Activated CD4-positive, alpha-beta T cell treated with anti-CD3 and anti-CD28 coated beads, Interleukin-2, Interleukin-4, amounts not matched to agents 100 ng/mL and 50 ng/mL, durations not matched to agents 16 hours and 8 hours (primary cell): ENCODE measurements at places on chromosomes 5 and 9.

DNA sequence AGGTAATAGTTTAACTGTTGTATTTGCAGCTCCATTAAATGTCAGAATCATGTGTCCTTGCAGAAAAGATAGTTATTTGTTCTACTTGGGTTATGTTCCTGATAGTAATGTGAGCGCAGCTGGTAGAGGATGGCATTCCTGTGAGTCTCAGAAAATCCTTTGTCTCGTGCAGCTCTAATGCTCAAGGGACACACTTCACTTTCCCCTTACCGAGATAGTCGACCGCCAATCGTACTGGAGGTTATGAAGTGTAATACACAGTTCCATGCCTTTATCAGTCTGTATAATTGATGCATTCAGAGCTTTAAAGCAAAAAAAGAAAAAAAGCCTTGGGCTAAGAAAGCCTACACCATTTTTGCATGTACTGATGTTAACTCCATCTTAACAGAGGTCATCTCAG is 60.2 kb upstream of the SRP19 start:
- DNase-seq = no peak

DNA sequence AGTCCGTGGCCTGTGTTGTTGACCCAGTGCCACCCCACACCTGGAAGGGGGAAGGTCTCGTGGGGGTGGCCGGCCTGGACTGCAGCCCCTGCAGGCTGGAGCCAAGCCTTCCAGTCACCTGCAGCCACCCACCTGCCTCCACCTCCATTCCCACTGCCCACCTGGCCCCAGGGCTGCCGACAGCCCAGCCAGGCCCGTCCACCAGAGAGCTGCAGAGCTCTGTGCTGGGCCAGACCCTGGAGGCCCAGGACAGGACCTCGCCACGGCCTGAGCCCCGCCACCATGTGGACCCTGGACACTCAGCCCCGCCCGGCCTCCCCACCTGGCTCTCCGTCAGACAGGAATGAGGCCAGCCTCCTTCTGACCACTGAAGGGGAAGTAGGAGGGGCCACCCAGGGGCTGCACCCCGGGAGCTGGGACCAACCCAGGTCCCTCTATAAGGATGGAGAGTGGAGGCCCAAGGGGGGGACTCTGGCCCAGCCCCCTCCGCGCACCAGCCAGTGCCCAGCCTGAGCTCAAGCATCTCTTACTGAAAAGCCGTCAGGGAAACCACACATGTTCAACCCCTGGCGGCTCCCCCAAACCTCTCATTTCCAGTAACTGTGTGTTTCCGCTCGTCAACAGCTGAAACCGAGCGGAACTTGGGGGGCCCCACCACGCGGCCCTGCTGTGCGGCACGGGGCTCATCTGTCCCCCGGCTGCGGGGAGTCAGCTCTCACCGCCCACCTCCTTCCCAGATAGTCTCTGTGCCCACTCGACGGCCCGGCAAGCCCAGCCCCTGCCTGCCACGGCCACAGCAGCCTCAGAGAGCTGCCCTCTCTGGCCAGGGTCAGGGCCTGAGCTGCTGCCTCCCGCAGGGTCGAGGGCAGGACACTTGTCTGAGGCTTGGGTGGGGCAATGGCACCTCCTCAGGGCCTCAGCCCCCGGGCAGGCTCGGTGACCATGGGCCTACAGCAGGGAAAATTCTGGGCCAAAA is 12.8 kb downstream of the NOTCH1 start:
- peak; percentile 63 for DNase-seq

GRCh38 chr5:171268700-171269620 is 40.1 kb upstream of the TLX3 start:
- no peak for DNase-seq

DNA sequence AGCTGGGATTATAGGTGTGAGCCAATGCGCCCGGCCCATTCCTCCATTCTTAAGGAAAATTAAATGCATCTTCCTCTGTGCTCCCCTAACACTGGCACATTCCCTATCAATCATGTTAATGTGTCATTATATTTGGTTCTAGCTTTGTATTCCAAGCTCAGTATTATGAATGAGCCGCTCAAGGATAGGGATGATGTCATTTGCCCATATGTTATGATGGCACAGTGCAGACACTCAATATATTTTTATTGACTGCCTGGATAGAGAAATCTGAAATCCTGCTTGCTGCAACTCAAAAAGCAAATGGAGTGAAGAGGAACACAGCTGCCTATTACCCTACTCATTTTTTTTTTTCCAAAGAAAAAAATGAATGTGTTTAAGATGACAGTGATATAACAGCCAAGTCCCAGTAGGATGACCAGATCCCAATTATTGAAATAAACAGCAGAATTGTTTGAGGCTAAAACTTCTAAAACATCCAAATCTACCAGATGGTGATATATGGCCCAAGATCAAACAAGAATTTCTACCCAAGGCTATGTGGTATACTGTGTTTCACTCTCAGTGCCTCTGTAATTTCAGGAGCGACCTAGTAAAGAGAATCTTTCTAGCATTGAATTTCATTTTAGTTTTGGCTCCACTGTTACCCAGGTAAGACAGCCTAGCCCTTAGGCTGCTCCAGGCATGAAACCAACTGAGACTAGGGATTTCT is 16.3 kb downstream of the SUSD1 start:
- DNase-seq = no peak

DNA sequence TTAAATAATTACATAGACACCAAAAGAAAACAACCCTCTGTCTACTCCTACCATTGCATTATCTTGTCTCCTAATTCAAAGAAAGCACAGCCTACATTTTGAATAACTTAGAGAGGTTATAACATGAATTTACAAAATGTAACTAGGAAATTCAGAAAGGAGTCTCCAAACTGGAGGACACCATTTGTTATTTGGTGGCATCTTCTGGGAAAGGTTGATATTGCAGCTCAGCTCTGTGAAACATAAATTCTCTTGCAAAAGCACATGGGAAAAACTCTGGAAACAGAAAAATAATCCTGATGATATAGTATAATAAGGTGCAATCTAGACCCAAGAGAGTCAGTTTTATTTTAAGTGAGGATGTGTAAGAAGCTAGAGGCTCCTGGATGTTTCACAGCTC is 215.3 kb downstream of the MLLT3 start:
- DNase-seq = no peak

- no peak for DNase-seq
These were observed 62.0 kb downstream of the SLC27A6 start for GRCh38 chr5:129027260-129027659.

DNA sequence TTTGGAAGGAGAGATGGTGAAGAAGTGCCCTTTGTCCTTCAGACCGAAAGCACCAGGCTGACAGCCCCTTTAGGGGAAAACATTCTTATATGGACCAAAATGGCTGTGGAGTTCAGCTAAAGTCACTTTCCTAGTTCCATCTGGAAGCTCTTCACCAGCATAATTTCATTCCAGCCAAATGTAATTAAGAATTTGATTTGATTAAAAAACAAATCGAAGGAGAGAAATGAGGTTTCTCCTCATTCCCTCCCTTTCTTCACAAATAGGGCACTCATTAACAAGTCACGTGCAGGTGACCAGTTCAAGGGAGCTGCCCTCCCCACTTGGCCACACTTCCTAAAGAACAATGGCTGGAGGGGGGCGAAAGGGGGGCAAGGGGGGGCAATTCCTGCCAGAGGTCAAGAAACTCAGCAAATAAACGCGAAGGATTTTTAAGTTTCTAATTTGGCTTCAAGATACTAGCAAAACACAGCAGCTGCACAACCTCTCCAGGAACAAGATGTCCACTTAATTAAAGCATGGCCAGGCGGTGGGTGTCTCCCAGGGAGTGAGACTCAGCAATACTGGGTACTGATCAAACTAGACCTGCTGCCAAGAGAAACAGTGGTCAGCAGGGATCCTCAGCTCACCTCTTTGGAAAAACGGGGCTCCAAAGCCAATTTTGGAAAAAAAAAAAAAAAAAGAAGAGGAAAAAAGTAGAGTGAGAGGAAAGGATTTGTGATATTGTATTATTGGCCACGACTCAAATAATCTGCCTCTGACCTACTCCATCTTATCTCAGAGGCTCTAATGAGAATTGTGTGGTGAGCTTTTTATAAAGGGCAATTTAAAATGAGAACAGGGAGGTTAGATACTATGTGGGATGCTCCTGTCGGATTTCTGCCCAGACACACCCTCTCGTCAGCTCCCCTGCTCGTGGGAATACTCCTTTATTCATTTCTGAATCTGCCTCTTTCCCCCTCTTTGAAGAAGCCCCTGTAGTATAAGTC is 254.3 kb downstream of the ZSWIM6 start:
- no peak for DNase-seq

GRCh38 chr5:10288592-10289219 is 19.0 kb downstream of the CMBL start:
- no peak for DNase-seq

GRCh38 chr9:113215132-113215531 is 5.9 kb downstream of the FKBP15 start:
- peak; percentile 10 for DNase-seq
